Pancreas (tissue), 10 donors: ENCODE measurements at places on chromosomes 3 and 15. TPM values are rescaled to one million over a fixed set of nuclear protein-coding genes. Genes with fewer than 3 reads are reported as not detected.
A peak's percentile ranks its signal among the peaks of the same experiment; 100 is the strongest.

Gene TIGIT
- not detected for total RNA-seq

GRCh38 chr3:69791106-69791505 is 51.8 kb downstream of the MITF start:
- DNase-seq = peak; percentile 24

Gene LRTM1
- total RNA-seq = not detected

Gene GAP43
- total RNA-seq = 0.12 TPM

Gene PLA2G4D
- not detected for total RNA-seq

GRCh38 chr3:190119461-190120268 is 1.0 kb downstream of the P3H2 start:
- no peak for DNase-seq
